Activated CD8-positive, alpha-beta memory T cell treated with anti-CD3 and anti-CD28 coated beads for 1 hour (primary cell): ENCODE measurements at places on chromosomes 7 and 10.

DNA sequence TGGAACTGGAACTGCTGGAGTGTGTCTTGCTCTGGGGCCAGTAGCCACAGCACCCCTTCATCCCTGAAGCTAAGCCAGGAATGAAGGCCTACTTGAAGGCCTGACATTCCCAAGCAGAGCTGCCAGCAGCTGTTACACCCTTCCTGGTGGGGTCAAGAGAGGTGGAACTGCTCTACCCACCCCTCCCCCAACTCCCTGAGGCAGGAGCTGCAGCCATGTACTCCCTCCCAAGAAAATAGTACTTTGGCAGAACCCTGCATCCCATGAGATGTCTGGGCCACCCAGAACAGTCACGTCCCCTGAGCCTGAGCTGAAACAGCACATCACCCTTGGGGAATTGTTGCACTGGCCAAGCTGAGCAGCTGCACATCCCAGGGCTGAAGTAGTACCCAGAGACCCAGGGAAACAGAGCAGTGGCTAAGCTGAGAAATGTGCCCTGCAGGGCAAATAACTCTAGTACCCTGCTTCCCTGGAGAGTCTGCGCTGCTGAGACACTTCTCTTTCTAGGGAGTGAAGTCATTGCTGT lies 63.4 kb upstream of the PLA2G12B start:
- DNase-seq: no peak

DNA sequence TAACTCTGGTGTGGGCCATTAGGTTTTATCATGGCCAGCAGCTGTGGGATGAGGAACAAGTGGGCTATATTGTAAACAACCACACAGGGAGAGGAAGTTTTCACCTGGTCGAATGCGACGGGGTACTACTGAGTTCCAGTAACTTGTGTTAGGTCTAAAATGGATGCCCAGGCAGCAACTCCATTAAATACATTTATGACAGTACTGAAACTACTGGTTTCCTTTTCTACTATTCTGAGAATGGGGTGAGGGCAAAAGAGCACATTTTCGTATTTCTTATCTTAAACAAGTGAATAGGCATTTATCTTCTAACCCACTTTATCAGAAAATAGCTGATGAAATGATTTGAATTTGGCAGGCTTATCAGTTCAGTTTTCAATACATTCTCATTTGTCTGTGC lies 109.7 kb downstream of the C1GALT1 start:
- no peak for DNase-seq

DNA sequence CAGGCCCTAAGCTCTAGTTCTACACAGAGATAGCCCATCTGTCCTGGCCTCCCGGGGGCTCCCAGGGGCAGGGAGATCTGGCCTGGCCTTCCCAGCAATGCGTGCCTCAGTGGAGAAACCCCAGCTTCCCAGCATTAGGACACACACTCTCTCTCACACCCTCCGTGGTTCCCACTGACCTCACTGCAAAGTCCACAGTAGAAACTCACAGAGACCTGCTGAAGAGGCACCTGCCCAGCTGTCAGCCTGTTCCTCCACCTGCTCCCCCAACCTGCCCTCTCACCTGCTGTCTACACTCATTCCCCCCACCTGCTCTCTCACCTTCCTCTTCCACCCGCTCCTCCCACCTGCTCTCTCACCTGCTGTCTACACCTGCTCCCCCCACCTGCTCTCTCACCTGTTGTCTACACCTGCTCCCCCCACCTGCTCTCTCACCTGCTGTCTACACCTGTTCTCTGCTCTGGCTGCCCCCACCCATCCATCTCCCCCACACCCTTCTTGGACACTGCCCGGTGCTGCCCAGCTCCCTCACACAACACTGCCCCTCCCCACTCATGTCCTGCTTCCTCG lies 21.1 kb upstream of the PFKP start:
- DNase-seq: no peak

DNA sequence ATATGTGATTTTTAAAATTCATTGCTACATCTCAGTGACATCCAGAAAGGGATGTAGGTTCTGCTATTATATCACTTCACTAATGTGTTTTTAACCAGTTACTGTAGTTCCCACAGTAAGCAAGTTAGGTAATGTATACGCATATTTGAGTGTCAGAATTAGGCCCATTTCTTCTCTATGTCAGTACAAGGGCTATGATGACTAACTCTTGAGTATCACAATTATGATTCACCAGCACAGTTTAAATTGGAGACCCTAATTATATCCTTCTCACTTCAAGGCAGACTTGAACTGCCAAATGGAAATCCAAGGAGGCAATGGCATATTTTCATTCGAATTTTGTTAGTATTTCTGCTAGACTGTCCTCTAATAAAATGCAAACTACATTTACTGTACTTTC lies 23.6 kb downstream of the BZW2 start:
- no peak for DNase-seq

DNA sequence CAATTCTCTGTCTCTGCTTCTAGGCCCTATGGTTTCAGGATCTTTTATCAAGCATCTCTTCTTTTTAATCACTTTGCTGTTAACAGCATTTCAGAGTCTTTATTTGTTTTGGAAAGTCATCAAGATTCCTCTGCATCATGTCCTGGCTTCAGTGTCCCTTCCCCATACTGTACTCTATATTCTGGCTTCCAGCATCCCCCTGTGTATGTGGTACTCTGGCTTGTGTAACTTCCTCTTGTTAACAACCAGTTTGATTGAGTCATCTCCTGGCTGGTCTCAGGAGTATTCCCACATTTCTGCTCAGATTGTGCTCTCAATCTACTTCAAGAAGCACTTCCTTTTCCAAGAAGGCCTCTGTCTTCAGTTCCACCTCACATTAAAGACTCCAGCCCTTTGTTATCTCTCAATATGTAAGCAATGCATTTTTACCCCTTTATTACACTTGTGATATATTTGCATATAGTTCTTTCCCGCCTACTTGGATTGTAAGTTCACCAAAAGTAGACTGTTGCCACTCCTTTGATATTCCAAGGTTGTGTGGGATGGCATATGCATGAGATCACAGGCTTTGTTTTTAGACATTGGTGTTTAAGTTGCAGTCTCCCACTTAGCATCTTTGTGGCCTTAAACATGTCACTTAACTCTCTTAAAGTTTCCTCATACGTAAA lies 15.1 kb upstream of the ATE1 start:
- DNase-seq: no peak
